Chondrocyte (in vitro differentiated cells): ENCODE measurements at places on chromosomes 16 and 17. TPM values are rescaled to one million over a fixed set of nuclear protein-coding genes. Genes with fewer than 3 reads are reported as not detected.
A peak's percentile ranks its signal among the peaks of the same experiment; 100 is the strongest.

KRTAP9-9 gene
- not detected in 3 replicates for total RNA-seq

GSPT1 gene
- 96.1 to 103 TPM (median 99.3 TPM) in 3 replicates for total RNA-seq

LRRC75A gene
- total RNA-seq, result 2.2 to 4.1 TPM (median 2.3 TPM) in 3 replicates

RRAD gene
- 0.75 to 6.5 TPM (median 4.4 TPM) in 3 replicates for total RNA-seq

GCGR gene
- not detected in 3 replicates for total RNA-seq

GPR139 gene
- not detected in 3 replicates for total RNA-seq

ITGAL gene
- total RNA-seq, result not detected in 3 replicates

GRCh38 chr16:48408688-48409087 lies 23.5 kb upstream of the SIAH1 start:
- H3K36me3 ChIP-seq, result no peaks in the 10 kb centered on the region
- H3K27ac ChIP-seq, result peak overlapping the region; percentile 83
- DNase-seq, result no peak
- no peak overlapping the region for H3K4me3 ChIP-seq

GRCh38 chr16:70454222-70455034 lies at the start of gene FCSK:
Gene FCSK (plus strand): TSS chr16:70454595. CDS start chr16:70463191, 8,596 bp downstream.
- DNase-seq, result no peak
- H3K27ac ChIP-seq, result peak within 1 kb of the TSS; percentile 89
- H3K4me1 ChIP-seq, result peaks cover 12% of the 10 kb centered on the region
- no peaks in the 10 kb centered on the region for H3K36me3 ChIP-seq

DNA sequence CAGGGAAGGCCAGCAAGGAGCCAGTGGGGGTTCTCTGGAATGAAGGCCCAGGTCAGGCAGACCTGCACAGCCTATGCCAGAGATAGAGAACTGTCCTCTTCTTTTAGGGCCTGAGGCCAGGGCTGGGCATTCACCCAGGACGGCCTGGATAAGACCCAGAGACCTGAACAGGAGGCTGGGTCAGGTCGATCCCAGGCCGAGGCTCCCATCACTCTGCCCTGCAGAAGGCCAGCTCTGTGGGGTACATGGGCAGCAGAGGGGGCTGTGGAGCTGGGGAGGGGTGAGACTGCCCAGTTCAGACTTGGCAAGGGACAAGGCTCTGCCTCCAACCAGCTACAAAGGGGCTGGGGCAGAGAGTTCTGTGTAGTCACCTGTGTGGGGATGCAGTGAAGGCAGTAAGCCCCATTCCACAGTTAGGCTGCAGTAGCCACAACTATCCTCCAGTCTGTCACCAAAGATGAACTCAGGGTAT lies 14.6 kb downstream of the HSD11B2 start:
- H3K4me1 ChIP-seq, result peaks cover 12% of the 10 kb centered on the region
- H3K4me3 ChIP-seq, result no peak overlapping the region
- H3K36me3 ChIP-seq, result peaks cover 6% of the 10 kb centered on the region

DNA sequence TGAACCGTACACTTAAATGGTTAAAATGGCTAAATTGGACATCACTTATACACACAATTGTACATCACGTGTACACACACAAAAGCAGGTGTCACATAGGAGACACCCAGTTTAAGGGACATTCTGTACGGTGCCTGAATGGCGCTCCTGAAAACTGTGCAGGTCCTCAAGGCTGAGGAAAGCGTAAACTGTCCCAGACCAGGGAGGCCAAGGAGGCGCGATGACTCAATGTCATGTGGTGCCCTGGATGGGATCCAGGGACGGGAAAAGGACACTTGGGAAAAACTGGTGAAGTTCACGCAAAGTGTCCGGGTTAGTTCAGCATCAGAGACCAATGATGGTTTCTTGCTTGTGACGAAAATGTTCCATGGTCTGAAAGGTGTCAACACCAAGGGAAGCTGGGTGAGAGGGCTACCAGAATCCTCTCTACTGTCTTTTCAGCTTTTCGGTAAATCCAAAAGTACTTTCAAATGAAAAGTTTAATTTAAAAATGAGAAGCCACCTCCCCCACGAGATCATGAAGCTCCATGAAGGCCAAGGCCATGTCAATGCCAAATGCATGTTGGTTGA lies 112.2 kb downstream of the CMIP start:
- no peak overlapping the region for H3K27ac ChIP-seq
- H3K27me3 ChIP-seq, result no peaks in the 10 kb centered on the region
- H3K4me1 ChIP-seq, result peaks cover 35% of the 10 kb centered on the region
- no peak overlapping the region for H3K4me3 ChIP-seq
- no peak for DNase-seq
